ENCODE measurements at places on chromosomes 1 and 21. TPM values are rescaled to one million over a fixed set of nuclear protein-coding genes. Genes with fewer than 3 reads are reported as not detected.

TMPRSS15 gene
- total RNA-seq: not detected

LRP8 gene
- 15.6 TPM for total RNA-seq

OR10J1 gene
- not detected for total RNA-seq

S100A10 gene
- total RNA-seq: 90.2 TPM

TSPAN2 gene
- total RNA-seq: 18.2 TPM

NPHS2 gene
- total RNA-seq: not detected

DNA sequence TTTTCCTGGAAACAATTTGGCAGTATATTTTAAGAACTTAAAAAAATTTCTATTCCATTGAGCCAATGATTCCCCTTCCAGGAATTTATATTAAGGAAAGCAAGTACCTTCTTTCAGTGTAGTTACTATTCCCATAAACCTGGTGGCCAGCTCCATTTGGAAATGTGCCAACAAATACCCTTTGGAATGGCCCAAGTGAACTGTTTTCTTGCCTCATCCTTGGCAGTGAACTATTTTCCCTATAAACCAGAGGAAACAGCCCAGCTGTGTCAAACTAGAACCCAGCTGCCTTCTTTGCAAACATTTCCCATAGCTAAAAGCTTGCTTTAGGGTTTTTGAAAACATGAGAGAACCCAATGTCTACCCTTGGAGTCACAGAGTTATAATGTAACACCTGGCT lies 496.9 kb downstream of the NEGR1 start:
- no peak overlapping the region for H3K27ac ChIP-seq
- H3K27me3 ChIP-seq: no peaks in the 10 kb centered on the region
- no peaks in the 10 kb centered on the region for H3K36me3 ChIP-seq
- H3K4me1 ChIP-seq: no peaks in the 10 kb centered on the region
- DNase-seq: no peak
- no peak overlapping the region for H3K4me3 ChIP-seq

- no peak overlapping the region for H3K27ac ChIP-seq
- no peak for DNase-seq
- peaks cover 27% of the 10 kb centered on the region for H3K4me1 ChIP-seq
- H3K4me3 ChIP-seq: no peak overlapping the region
- no peaks in the 10 kb centered on the region for H3K36me3 ChIP-seq
Measured at GRCh38 chr1:232568331-232568852, 61.5 kb downstream of the SIPA1L2 start.

GRCh38 chr1:155241069-155241679 lies 14.1 kb downstream of the ENTREP3 start:
- peaks cover 12% of the 10 kb centered on the region for H3K36me3 ChIP-seq
- no peaks in the 10 kb centered on the region for H3K27me3 ChIP-seq
- peak; percentile 71 for DNase-seq
- H3K27ac ChIP-seq: no peak overlapping the region

- no peaks in the 10 kb centered on the region for H3K27me3 ChIP-seq
- H3K36me3 ChIP-seq: peaks cover 9% of the 10 kb centered on the region
- DNase-seq: peak; percentile 14
- H3K27ac ChIP-seq: no peak overlapping the region
- no peak overlapping the region for H3K4me3 ChIP-seq
Measured at GRCh38 chr1:51516649-51517158, 2.4 kb downstream of the EPS15 start.

DNA sequence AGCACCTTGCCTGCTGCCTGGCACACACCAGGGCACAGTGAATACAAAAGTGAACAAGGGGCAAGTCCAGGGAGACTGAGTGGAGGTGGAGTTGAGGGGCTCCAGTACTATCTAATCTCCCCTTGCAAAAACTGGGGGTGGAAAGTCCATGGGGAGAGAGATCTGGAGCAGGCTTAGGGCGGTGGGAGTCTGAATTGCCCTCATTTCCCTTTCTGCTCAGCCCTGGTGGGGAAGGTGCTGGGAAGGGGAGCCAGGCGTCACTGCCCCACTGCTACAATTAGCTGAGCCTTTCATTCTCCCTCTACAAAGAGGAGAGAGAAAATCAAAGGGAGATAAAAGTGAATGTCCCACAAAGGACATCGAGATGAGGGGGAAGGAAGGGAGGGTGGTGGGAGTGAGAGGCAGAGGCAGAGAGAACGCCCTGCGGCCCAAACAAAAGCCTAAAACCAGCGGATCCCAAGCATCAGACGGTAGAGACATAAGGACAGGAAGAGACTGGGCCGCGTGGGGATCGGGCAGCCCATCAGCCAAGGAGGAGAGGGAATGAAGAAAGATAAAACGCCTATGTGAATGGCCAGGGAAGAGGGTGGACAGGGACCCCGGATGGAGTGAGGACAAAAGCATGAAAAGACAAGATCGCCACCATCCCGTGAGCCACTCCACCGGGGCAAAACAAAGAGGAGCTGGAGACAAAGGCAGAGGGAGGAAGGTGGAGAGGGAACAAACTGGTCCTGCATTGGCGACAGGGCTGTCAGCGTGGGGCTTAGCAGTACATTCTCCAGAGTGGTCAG lies 46.8 kb upstream of the SOX13 start:
- H3K27ac ChIP-seq: no peak overlapping the region
- no peak for DNase-seq
- H3K36me3 ChIP-seq: no peaks in the 10 kb centered on the region
- no peaks in the 10 kb centered on the region for H3K27me3 ChIP-seq
- H3K4me1 ChIP-seq: no peaks in the 10 kb centered on the region
- H3K4me3 ChIP-seq: no peak overlapping the region

- no peak for DNase-seq
- H3K36me3 ChIP-seq: 0 out of 2 replicates have a peak, but pooled peaks cover 3% of the 10 kb centered on the region
Measured at GRCh38 chr1:43352881-43353280, 5.9 kb upstream of the CDC20 start.

DNA sequence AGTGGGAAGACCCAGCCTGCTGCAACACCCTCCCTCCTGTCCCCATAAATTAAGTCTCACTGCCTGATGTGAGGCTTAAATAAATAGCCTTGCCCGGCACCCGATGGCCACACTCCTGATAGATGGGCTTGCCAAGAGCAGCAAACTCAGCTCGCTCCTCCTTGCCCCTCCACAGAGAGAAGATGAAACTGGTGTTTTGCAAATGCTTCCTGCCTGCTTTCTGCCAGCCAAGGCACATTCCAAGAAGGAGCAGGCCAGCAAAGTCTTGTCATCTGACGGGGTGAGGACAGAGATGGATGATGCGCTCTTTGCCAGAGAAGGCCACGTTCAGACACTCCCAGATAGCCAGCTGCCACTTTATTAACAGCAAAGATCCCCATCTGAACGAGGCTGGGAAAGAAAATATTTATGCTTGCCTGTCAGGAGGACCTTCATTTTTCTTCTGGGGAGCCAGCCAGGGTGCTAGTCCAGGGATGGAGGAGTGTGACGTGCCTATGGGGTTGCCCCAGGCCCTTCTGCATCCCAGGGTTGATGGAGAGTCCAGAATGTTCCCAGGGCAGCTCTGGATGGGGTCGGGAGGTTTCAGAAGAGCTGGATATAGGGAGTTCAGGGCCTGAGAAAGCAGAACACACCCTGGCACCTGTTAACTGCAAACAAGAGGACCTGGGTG lies 265.4 kb downstream of the FOXD2 start:
- H3K4me3 ChIP-seq: no peak overlapping the region
- 0 out of 2 replicates have a peak overlapping the region, but pooled peaks have one; percentile 7 for H3K27ac ChIP-seq
- peaks cover 18% of the 10 kb centered on the region for H3K4me1 ChIP-seq
- H3K36me3 ChIP-seq: no peaks in the 10 kb centered on the region

DNA sequence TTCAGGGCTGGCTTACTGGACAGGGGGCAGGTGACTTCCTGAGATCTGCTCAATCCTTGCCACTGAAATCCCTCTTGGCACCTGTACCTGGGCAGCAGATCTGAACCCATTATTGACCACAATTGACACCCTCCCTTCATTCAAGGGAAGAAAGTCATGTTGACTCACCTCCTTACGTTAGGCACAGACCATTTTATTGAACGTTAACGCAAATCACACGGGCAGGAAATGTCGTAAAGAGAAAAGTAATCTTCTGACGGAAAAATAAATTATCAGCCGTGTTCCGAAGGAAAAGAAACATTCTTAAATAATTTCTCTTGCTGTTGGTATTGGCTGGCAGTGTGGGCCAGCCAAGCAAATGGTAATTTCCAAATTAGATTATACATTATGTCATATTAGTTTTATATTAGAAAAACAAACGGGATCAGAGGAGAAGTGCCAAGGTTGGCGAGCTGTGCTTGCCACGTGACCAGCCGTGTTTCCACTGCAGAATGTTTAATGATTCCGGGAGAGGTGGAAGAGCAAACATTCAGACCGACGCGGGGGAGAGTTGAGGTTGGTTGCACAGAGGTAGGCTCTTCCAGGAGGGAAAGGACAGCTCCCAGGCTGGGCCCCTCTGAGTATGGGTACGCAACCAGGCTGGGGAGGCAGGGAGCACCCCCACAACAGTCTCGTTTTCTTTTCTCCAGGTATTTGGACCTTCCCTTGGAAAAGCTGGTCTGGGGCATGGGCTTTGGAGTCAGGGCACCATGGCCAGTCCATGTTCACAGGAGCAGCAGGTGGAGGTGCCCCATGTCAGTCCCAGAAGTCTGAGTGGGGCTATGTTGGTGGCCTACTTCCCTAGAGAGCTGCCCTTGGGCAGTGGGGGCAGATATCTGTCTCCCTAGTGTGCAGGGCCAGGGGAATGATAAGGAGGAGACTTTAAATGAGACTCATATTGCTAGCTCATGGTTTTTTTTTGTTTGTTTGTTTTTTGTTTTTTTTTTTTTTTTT lies 121.1 kb downstream of the FOXD2 start:
- no peak overlapping the region for H3K27ac ChIP-seq
- no peaks in the 10 kb centered on the region for H3K36me3 ChIP-seq
- DNase-seq: no peak
- no peak overlapping the region for H3K4me3 ChIP-seq

DNA sequence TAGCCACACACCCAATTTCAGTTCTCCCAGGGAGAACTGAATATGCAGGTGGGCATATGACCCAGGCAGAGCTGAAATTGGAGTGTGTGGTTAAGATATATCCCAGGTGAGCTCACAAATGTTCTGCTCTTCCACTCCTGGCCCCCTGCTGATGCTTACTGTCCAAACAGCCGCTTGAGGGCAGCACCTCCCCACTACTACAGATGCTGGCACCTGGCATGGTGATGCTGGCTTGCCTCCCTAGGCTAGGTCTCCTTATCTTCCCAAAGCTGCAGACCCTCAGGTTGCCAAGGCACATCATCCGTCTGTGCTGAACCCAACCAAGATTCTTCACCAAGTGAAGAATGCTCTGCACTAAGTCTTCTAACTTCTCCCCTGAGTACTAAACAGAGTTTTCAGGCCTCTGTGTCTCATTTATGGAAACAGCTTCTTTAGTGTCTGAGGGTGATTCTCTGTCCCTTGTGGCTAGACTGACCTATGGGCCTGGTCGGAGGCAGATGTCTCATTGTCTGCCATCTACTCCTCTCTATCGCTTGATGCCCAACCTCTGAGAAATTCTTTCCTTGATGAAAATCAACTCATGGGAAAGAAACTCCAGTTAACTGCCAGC lies 27.2 kb downstream of the XCL1 start:
- H3K36me3 ChIP-seq: no peaks in the 10 kb centered on the region
- no peak overlapping the region for H3K4me3 ChIP-seq
- H3K27me3 ChIP-seq: no peaks in the 10 kb centered on the region

GRCh38 chr1:74652711-74653139 lies 20.9 kb downstream of the ERICH3 start:
- H3K27ac ChIP-seq: peak overlapping the region; percentile 20
- H3K27me3 ChIP-seq: no peaks in the 10 kb centered on the region
- DNase-seq: peak; percentile 65
- H3K36me3 ChIP-seq: no peaks in the 10 kb centered on the region
- H3K4me1 ChIP-seq: peaks cover 32% of the 10 kb centered on the region

GRCh38 chr1:214338212-214338611 lies 57.3 kb downstream of the SMYD2 start:
- peaks cover 20% of the 10 kb centered on the region for H3K36me3 ChIP-seq
- no peak overlapping the region for H3K4me3 ChIP-seq
- H3K4me1 ChIP-seq: peaks cover 26% of the 10 kb centered on the region
- DNase-seq: no peak
- no peaks in the 10 kb centered on the region for H3K27me3 ChIP-seq

DNA sequence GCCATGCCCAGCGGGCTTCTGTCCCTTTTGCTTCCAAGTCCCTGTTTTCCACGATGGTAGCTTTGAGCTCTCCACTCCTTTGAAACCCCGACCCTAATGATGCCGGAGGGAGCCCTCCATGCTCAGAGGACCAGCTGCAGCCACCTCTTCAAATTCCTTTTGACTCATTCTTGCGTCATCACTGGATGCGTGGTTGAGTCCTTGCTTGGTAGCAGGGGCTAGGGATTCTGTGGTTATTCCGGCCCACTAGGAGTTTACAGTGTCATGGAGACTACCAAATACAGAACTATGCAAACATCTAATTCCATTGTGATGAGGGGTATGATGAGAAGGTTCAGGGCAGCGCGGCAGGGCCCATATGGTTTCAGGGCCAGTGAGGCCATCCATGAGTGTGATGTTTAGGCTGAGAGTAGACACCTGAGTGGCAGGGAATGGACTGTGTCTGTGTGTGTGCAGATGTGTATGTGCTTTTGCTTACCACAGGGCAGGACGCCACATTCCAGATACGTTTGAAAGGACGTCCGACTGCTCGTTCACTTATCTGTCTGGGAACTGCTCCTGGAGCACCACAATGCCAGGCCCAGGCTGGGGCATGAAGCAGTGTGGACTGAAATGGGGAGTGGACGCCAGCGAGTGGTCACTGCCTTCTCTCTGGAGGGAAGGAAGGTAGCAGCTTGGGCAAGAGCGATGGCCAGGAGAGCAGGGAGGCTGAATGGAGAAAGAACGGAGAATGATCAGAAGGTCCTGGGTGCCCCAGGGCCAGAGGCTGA lies 30.4 kb upstream of the ZBTB21 start:
- peak; percentile 98 for DNase-seq
- H3K4me1 ChIP-seq: peaks cover 45% of the 10 kb centered on the region
- H3K4me3 ChIP-seq: no peak overlapping the region
- H3K36me3 ChIP-seq: no peaks in the 10 kb centered on the region
- H3K27ac ChIP-seq: peak overlapping the region; percentile 96
- H3K27me3 ChIP-seq: no peaks in the 10 kb centered on the region
